ENCODE measurements at places on chromosomes 6 and 20.

DNA sequence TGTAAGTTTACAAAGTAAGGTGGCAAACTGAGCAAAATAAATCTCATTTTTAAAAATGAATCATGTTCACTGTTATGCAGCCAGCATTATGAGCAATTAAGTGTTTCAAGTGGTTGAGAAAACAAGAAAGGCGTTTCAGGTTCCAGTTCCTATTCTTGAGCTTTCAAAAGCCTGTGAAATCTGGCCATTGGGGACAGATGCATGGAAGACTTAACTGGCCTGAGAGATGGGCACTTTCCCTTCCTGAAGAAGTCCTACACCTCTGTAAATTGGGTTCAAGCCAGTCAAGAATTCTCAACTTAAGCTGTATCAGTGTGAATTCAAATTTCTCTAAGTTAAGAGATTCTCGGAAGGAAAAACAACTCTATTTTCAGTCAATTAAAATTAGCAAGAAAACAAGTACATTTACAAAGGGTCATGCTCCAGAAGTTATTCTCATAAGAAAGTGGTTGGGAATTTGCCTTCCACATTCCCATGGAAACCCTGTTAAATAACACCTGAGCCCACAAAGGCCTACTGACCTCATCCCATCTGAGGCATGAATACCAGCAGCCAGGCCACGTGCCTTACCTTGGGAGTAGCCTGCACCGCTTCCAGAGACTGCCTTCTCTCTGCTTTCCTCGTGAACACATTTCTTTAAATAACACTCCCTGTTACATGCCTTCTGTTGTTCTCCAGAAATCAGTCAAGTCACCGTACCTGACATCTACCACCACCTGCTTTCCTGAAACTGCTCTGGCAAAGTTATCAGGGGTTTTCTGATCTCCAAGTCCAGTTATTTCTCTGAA, 19.4 kb downstream of the MAP3K5 start:
- peak; percentile 73 for DNase-seq

- DNase-seq = peak; percentile 31
Observed at GRCh38 chr6:13700232-13700631, 11.4 kb downstream of the RANBP9 start.

GRCh38 chr6:116096979-116097816, 3.5 kb upstream of the NT5DC1 start:
- DNase-seq = no peak

DNA sequence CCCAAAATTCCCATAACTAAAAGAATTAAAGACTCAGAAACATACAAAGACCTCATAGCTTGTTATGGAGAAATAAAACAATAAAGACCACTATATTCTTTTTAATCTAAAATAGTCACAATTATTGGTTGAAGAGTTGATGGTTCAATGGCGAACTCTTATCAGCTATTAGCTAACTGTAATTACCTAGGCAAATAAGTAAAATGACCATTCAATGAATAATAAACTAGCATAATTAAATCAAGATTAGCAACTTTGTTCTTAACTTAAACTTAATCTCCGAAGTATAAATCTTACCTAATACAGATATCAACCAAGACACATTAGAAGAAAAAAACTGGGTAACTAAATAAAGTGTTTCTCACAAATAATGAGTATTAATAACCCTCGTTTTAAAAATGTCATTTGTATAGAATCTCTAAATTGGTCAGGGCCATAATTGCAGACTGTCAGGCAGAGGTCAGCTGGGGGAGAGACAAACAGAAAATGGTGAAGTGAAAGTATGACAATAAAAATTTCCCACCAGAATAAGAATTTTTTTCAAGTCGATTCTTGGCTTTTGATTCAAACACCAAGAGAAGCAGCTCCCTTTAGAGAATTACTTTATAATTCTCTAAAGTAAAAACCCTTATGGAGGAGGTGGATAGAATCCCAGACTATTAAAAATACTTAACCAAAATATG, 1.7 kb downstream of the FKBP5 start:
- peak; percentile 41 for DNase-seq

GRCh38 chr20:62020935-62021701, 44.6 kb downstream of the TAF4 start:
- DNase-seq = no peak

- no peak for DNase-seq
Observed at GRCh38 chr6:151616091-151616513, 122.3 kb downstream of the CCDC170 start.

DNA sequence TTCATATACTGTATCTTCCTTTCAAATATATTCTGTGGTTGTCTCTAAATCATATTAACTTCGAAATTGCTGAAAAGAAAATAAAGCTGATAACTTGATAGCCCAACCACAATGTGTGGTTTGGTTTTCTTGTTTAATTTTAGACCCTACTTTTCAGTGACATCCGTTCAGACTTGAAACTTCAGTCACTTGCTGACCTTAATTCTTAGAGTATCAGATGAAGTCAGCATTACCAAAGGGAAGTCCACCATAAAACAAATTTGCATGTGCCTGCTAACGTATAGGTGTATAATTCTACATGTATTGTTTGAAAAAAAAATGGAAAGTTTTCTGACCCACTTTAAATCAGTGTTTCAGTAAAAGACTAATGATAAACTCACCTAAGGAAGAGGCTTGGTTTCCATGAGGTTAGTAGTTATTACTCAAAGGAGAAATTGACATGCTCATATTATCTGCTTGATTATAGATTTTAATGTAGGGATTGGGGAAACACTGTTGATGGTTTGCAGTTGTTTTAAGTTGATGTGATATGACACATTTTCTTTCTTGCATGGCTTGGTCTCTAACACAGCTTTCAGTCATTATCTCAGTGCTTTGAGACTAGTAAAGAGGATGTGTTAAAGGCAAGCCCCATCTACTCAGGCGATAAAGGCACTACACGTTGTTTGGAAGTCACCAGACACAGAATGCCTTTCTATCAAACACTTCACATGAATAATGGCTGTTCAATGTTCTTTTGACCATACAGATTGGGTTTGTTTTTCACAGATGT, 5.2 kb upstream of the IL17A start:
- no peak for DNase-seq

DNA sequence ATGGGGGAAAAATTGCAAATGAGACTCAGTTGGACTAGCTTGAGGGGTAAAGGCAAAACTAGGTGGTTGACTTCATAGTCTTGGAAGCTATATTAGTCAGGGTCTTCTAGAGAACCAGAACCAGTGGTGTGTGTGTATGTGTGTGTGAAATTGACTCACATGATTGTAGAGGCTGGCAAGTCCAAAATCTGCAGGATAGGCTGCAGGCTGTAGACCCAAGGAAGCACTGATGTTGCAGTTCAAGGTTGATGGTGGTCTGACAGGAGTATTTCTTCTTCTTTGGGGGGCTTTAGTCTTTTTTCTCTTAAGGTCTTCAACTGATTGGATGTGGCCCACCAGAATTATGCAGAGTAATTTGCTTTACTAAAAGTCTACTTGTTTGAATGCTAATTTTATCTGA, 217.4 kb downstream of the MANEA start:
- no peak for DNase-seq

DNA sequence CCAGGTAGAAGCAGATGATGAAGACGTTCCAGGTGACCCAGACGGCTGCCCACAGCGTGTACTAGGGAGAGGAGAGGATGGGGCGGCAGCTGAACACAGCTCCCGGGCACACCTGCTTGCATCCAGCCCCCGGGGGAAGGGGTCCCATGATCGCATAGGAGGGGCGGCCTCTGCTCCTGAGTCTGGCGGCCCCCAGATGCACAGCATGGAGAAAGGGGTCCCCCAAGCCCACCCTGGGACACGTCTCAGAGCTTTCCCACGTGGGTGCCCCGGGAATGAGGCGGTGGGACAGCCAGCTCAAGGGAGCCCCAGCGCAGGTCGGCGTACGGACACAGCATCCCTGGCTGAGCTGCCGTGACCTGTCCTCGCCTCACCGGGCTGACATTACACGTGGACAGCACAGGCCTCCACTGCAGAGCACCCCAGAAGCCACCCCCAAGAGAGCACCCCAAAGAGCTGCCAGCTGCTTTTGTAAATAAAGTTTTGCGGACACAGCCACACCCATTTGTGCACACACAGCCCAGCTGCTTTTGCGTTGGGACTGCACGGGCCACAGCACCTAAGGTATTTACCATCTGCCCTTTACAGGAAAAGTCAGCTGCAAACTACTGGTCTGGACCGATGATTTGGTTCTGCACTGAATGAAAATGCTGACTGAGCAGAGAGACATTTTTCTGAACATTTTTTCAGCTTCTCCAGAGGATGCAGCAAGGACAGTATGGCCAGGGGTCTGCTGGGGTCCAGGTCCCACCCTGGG, 5.2 kb downstream of the NKAIN4 start:
- no peak for DNase-seq

DNA sequence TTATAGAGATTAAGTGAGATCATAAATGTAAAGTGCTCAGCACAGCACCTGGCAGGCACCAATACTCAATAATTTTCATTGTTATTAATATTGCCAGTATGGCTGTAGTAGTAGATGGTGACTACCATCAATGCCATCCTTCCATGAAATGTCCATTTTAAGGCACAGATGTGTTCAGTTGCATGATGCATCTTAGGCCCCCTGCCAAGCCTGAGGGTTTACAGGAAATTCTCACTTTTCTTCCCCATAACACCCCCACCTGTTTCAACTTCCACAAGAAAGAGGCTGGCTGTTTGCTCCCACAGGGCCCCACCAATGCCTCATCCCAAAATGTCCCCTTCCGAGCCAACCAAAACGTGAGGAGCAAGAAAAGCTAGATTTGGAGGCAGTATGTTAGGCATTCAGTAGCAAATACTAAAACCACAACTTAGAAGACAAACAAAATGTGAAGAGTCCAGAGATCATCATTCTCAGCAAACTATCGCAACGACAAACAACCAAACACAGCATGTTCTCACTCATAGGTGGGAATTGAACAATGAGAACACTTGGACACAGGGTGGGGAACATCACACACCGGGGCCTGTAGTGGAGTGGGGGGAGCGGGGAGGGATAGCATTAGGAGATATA, 110.6 kb upstream of the NHSL1 start:
- DNase-seq = no peak

GRCh38 chr6:22809370-22809769, 240.0 kb downstream of the HDGFL1 start:
- no peak for DNase-seq

- DNase-seq = no peak
Observed at GRCh38 chr20:58956078-58956477, 25.0 kb upstream of the NELFCD start.

DNA sequence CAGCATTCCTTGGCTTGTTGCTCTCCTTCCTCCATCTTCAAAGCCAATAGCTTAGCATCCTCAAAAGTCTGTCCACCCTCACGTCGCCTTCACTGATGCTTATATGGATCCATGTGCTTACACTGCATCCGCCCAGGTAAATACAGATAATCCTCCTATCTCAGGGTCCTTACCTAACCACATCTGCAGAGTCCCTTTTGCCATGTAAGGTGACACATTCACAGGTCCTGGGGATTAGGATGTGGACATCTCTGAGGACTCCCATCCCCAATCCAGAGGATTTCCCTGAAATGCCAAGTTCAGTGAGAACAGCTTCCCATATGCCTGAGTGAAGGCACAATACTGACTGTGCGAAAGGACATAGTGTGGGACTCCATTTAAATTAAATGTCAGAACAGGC, 25.4 kb downstream of the FKBP1A start:
- DNase-seq = no peak

GRCh38 chr20:35312318-35312717, 20.1 kb upstream of the FAM83C start:
- no peak for DNase-seq

- no peak for DNase-seq
Observed at GRCh38 chr6:149020319-149020718, 273.5 kb downstream of the UST start.

GRCh38 chr6:72940265-72940664, 285.0 kb downstream of the KHDC1L start:
- no peak for DNase-seq
